KBM-7 (cell line): ENCODE measurements at places on chromosomes 7 and 10.

DNA sequence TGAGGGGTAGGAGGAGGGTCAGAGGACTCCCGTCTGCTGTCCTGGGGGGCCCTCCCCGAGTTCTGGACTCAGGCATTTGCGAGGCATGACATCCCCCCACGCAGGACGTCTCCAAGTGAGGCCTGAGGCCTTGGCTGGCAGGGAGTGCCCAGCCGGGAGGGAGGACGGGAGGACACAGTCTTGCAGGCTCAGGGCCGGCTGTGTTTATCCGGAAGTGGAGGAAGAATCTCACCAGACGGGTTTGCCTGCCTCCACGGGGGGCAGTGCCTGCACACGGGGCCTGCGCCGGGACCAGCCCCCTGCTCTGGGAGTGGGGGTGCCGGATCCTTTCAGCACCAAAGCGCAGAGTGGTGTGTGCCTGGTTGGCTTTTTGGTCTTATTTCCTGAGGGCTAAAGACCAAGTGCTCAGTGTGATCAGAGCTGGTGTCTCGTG, 10.9 kb downstream of the PWWP2B start:
- no peak for DNase-seq

GRCh38 chr10:121713486-121713885, 115.2 kb upstream of the FGFR2 start:
- no peak for DNase-seq

GRCh38 chr10:23402856-23403255, 36.0 kb upstream of the OTUD1 start:
- DNase-seq: no peak

DNA sequence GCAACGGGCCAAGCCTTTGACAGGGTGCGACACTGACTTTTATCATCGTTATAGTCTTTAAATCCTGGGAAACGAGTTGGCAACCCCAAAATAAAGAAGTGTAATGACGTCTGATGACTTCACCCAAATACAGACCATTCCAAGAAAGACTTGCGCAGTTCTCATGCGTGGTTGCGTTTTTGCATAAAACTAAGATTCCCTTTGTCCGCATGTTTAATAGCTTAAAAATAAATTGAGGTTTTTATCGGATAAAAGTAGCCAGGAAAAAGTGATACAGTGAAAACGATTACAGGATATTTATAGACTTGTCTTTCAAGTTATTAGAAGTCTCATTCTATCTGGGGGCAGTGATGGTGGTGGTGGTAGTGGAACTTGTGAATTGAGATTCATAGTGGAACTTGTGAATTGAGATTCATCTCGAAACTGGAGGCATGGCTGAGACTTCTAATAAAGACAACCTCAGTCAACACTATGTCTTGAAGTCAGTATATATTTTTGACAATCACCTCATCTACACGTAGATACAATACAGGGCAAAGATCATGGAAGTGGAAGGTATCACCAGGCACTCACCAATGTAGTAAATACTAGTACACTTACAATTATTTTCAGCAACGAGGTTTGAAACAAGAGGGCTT, 1.2 kb upstream of the NAMPT start:
- no peak for DNase-seq

GRCh38 chr7:20113427-20114027, 103.7 kb downstream of the MACC1 start:
- peak; percentile 14 for DNase-seq

DNA sequence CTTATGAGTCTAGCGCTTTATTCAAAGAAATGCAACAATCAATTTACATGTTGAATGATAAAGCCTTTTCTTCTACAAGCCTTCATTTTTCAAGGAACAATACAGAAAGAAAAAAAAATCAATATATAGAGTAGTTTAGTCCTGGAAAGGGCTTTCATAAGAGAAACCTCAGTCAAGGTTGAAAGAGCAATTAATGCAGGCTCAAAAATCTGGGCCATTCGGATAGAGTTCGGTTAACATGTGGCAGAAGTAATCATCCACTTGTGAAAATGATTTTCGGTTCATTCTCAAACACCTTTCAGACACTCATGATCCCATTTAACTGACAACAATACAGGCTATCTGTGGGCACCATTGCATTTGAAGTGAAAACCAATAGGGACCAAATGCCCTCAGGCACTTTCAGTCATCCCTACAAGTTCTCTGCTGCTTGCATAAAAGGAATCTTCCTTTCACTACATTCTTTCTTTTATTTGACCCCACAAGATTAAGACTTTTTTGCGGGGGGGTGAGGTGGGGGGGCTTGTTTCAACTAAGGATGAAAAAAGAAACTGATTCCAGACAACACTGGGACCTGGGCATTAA, 177.9 kb downstream of the RNF133 start:
- no peak for DNase-seq
